ENCODE measurements at places on chromosomes 16 and 17.

- no peaks in the 10 kb centered on the region for H3K4me1 ChIP-seq
- H3K36me3 ChIP-seq: no peaks in the 10 kb centered on the region
- no peaks in the 10 kb centered on the region for H3K27me3 ChIP-seq
- no peak for DNase-seq
- H3K27ac ChIP-seq: no peak overlapping the region
Measured at GRCh38 chr16:84161801-84162200, 16.7 kb downstream of the DNAAF1 start.

DNA sequence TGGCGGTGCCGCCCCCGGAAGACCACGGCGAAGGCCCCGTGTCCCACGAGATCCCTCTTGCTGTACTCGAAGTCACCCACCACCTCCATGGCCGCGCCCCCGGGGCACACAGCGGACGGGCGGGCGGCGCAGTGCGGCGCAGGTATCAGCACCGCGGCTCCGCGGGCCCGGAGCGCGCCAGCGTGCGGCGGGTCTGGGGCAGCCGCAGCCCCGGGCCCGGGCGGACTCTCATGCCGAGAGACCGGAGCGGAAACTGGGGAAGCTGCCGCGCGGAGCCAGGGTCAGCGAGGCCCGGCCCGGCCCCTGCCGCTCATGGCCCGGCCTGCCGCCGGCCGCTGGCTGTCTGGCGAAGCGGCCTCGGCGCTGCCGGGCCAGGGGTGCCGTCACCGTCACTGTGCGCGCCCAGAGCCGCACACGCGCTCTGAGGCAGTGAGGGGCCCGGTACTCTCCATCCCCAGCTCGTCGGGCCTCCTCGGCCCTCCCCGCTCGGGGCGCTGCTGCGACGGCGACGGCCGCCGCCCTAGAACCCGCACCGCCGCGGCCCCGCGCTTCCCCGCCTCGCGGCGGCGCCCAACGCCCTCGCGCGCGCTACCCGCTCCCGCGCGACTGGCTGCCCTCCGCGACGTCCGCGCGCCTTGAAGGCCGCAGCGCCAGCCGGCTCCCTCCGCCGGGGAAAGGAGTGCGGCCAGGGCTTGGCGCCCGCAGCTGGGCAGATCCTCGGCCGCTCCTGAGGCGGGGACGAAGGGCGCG lies at the start of gene ULK2:
Gene ULK2 (minus strand): TSS at position 608 of the 750 bp plus-strand sequence. CDS start 519 bp downstream, at position 89.
- peaks cover 17% of the 10 kb centered on the region for H3K36me3 ChIP-seq
- H3K4me1 ChIP-seq: peaks cover 4% of the 10 kb centered on the region
- peak within 1 kb of the TSS; percentile 75 for H3K27ac ChIP-seq
- no peaks in the 10 kb centered on the region for H3K27me3 ChIP-seq

DNA sequence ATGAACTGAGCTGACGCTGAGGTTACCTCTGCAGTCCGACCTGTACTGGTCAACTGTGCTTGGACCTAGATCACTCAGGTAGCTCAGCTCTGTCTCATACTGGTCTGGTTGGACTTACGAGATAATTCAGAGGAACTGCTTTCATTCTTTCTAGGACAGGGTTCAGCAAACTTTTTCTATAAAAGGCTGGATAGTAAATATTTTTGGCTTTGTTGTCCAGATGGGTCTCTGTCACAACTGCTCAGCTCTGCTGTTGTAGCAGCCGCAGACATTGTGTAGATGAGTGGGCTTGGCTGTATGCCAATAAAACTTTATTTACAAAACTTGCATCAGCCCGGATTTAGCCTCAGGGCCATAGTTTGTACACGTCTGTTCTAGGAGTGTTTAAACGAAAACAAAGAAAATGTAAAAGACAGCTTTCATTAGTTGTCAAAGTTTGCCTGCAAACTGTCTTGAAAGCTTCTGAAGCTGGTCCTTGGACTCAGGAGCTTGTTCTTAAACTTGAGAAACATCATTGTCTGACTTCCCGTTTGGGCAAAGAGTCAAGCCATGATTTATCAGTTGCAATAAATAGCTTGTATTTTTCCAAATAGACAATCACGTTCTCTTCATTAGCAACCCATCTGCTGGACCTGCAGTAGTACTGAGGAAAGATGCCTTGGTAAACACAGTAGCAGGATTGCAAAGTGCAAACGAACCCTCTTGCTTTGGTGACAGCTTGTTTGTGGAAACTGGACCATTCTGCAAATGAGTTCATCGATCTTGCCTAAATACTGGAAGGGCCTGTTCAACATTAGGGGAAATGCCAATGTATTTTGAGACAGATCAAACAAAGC lies 253.4 kb downstream of the SNX29 start:
- no peaks in the 10 kb centered on the region for H3K4me1 ChIP-seq
- H3K36me3 ChIP-seq: no peaks in the 10 kb centered on the region
- H3K27ac ChIP-seq: no peak overlapping the region
- DNase-seq: no peak

DNA sequence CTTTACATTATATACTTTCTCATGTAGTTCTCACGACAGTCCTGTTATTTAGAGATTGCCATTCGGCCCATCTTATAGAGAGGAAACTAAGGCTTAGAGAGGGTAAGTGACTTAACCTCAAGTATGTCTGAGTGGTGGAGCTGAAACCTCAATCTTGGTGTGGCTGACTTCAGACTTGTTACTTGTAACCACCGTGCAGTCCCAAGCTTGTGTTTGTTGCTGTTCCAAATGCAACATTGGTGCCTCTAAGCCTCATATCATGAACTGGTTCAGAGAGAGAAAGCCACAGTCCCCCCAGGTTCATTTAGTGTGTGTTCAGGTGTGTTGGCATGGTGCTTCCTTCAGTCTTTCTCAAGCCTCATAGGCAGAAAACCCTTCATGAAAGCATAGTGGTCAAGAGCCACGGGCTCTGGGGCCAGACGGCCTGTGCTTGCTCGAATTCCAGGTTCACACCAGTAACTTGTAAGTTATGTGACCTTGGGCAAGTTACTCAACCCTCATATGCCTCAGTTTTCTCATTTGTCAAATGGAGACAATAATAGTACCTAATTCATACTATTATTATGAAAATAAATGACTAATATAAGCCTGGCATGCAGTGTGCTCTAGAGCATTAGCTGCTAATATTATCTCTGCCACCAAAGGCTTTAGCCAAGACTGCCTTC lies 39.9 kb downstream of the CDH1 start:
- H3K4me1 ChIP-seq: no peaks in the 10 kb centered on the region
- no peaks in the 10 kb centered on the region for H3K27me3 ChIP-seq
- no peak overlapping the region for H3K27ac ChIP-seq
- H3K36me3 ChIP-seq: no peaks in the 10 kb centered on the region
- no peak for DNase-seq

- H3K4me3 ChIP-seq: no peak overlapping the region
- no peak overlapping the region for H3K27ac ChIP-seq
- H3K27me3 ChIP-seq: no peaks in the 10 kb centered on the region
Measured at GRCh38 chr16:5045499-5046115, 11.9 kb upstream of the NAGPA start.

- H3K27me3 ChIP-seq: no peaks in the 10 kb centered on the region
- no peaks in the 10 kb centered on the region for H3K4me1 ChIP-seq
- H3K4me3 ChIP-seq: no peak overlapping the region
- no peak for DNase-seq
Measured at GRCh38 chr17:51500454-51500853, 240.1 kb downstream of the UTP18 start.

DNA sequence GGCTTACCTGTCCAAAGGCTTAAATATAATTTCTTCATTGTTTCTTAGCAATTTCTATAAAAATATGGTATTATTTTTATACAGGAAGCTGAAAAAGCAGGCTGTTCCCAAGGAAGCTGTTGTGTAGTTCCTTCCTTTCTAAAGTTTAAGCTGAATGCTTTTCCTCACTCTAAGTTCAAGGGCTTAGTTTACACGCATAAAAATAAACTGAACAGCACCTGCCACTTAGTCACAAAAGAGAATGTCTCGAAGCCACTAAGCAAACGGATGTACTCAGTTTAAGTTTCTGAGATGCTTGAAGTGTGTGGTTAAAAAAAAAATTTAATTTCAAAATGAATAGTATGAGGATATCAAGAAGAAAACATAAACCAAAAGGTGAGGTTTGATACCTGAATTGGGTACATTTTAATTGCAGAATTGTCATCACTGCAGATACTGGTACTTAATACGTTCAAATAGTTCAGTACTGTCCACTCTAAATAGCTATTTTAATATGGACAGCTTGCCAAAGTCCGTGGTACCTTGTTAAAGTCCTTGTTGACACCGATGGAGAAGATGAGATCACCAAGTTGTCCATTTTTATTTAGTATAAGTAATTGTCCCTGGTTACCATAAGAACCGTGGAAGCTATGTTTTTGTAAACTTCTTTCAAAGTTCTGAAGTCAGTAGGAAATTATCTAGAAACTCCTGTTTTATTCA lies 38.1 kb downstream of the MRTFB start:
- DNase-seq: no peak
- peak overlapping the region; percentile 76 for H3K27ac ChIP-seq
- peak overlapping the region; percentile 2 for H3K4me3 ChIP-seq
- H3K4me1 ChIP-seq: peaks cover 86% of the 10 kb centered on the region
- H3K36me3 ChIP-seq: no peaks in the 10 kb centered on the region

DNA sequence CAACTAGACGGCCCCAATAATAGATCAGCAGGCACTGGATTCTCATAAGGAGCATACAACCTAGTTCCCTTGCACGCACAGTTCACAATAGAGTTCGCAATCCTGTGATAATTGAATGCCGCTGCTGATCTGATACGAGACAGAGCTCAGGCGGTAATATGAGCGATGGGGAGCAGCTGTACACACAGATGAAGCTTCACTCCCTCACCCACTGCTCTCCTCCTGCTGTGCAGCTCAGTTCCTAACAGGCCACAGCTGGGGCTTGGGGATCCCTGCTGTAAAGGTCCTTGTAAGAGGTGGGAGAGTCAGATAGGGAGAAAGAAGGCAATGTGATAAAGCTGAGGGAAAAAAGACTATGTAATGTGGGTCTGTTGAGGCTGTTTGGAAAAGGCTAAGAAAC lies 577.5 kb downstream of the RBFOX1 start:
- H3K27ac ChIP-seq: no peak overlapping the region
- H3K4me1 ChIP-seq: no peaks in the 10 kb centered on the region
- no peaks in the 10 kb centered on the region for H3K27me3 ChIP-seq
- no peaks in the 10 kb centered on the region for H3K36me3 ChIP-seq
- no peak for DNase-seq

DNA sequence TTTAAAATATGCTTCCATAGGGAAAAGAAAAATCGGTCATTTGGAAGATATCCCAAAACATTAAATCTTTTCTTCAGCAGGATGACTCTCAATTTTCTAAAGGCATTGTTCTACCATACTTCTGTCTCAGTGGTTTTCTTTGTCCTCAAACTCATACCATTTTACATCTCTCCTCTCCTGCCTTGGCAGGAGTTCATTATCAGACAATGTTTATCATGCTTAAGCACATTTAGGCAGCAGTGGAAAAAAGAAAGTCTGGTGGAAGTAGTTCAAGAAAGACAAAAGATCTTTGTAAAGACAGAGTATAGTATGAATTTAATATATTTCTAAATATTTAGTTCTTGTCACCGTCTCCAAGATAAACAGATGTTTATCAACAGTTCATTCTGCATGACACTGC lies 68.2 kb downstream of the CDK12 start:
- DNase-seq: no peak
- peaks cover 7% of the 10 kb centered on the region for H3K36me3 ChIP-seq
- no peak overlapping the region for H3K27ac ChIP-seq
- no peak overlapping the region for H3K4me3 ChIP-seq
- H3K27me3 ChIP-seq: no peaks in the 10 kb centered on the region

GRCh38 chr17:68356520-68356919 lies 65.2 kb downstream of the ARSG start:
- DNase-seq: no peak
- H3K36me3 ChIP-seq: no peaks in the 10 kb centered on the region
- no peak overlapping the region for H3K27ac ChIP-seq

DNA sequence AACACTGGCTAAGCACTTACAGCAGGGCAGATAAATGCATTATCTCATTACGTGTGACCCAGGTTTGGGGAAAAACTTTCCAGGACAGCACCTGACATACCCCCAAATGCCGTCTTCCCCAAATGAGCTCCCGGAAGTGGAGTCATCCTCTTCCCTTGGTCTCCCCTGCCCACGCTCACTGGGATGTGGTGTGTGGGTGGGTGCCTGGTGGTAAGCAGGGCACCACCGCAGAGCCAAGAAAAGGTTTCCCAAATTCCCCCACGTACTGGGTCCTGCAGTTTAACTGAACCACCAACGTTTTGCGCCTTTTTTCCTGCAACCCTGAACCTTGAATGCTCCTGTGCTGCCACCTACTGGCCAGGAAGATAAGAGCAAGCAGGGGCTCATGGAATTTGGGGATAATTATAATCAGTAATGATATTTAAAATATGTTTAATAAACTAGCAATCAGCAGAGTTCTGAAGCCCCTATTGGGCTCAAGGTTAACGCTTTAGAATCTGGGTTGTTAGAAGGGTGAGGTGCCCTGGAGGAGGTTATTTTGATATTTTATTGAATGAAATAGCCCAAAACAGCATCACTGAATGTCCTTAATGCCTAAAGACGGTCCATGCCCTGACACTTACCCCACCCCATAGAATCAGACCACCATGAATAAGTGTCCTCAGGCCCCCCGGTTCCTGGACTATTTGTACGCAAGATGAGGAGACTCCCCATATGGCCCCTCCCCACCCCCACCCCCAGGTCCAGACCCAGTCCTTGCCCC lies 8.0 kb downstream of the SPPL2C start:
- H3K27ac ChIP-seq: no peak overlapping the region
- DNase-seq: peak; percentile 37
- H3K27me3 ChIP-seq: peaks cover 6% of the 10 kb centered on the region
- no peak overlapping the region for H3K4me3 ChIP-seq
- peaks cover 5% of the 10 kb centered on the region for H3K4me1 ChIP-seq

DNA sequence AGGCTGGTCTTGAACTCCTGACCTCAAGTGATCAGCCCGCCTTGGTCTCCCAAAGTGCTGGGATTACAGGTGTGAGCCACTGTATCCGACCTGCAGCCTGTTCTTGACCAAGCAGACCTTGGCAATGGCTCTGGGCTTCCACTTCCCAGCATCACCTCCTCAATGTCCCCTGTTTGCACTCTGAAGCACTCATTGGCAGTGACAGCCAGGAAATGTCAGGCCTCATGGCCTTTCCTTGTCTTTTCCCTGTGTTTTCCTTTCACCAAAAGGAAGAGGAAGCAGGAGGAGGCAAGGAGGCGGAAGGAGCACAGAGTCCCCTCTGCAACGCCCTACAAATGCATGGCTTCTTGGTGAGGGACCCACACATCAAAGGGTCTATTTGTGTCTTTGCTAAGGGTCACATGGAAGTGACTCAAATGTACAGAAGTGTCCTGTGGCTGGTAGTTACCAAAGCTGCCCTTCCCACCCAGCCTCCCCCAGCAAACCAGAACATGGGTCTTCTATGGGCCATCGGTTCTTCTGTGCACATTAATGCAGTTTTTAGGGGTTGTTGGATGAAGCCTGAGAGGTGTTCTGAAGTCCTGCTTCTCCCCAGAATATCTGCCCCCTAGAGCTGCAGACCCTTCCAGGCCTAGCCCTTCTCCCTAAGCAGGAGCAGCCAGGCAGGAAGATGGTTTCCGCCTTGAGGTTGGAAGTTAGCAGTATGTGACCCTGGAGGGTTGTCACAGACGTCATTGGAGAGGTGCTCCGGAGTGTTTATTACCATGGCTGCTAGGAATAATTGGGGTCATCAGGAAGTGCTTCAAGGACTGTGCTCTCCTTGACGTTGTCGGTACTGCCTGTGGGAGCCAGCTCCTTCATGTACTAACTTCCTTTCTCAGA lies 60.8 kb downstream of the WIPI1 start:
- H3K36me3 ChIP-seq: no peaks in the 10 kb centered on the region
- peak overlapping the region; percentile 36 for H3K27ac ChIP-seq
- no peaks in the 10 kb centered on the region for H3K27me3 ChIP-seq

- H3K27me3 ChIP-seq: no peaks in the 10 kb centered on the region
- no peak for DNase-seq
- no peak within 1 kb of the TSS for H3K4me3 ChIP-seq
- no peaks in the 10 kb centered on the region for H3K36me3 ChIP-seq
- no peak within 1 kb of the TSS for H3K27ac ChIP-seq
Measured at GRCh38 chr16:85112364-85112763, at the start of gene CIBAR2. TSS of gene CIBAR2 (minus strand) at chr16:85112472. CDS start at chr16:85112352, 120 bp downstream.

Measured in psoas muscle (tissue), 8 donors.